ENCODE measurements at places on chromosomes 2 and 18. TPM values are rescaled to one million over a fixed set of nuclear protein-coding genes. Genes with fewer than 3 reads are reported as not detected.
A peak's percentile ranks its signal among the peaks of the same experiment; 100 is the strongest.

DNA sequence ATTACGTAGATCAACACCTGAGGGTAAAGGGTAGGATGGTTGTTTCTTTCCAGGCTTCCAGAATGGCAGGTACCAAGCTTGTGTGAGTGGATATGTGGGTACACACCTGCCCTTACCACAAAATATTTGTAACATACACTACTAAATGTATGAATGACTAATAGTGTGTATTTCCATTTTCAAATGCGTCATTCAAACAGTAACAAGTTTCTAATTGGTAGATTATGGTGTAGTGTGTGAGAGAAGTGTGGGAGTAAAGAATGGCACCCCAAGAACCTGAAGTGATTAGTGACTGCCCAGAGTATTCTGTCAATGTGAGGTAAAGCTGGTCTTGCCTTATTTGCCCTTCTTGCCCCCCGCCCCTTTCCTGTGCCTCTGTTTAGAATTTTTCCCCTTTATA lies 21.1 kb downstream of the AGPS start:
- no peak for DNase-seq

DNA sequence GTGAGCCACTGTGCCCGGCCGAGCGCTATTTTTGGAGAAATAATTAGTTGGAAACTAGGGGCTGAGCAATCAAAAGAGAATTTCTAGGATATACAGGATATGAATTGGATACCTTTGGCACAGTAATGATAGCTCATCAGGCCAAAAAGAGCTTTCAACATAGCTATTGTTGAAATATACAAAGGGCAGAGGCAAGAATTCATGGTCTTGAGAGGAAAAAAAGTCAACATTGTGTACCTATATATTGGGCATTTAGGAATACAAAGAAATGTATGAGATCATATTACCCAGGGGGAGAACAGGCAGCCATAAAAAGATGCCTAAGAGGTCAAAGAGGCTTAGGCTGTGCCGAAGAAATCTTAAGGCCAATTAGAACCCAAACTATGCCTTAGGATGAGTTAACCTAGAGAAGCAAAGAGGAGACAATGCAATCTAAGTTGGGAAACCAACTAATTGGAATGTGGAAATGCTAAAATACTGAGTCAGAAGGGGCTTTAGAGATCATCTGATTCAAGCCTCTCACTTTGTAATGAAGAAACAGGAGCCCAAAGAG lies 99.0 kb downstream of the RBBP8 start:
- DNase-seq: peak; percentile 52

DNA sequence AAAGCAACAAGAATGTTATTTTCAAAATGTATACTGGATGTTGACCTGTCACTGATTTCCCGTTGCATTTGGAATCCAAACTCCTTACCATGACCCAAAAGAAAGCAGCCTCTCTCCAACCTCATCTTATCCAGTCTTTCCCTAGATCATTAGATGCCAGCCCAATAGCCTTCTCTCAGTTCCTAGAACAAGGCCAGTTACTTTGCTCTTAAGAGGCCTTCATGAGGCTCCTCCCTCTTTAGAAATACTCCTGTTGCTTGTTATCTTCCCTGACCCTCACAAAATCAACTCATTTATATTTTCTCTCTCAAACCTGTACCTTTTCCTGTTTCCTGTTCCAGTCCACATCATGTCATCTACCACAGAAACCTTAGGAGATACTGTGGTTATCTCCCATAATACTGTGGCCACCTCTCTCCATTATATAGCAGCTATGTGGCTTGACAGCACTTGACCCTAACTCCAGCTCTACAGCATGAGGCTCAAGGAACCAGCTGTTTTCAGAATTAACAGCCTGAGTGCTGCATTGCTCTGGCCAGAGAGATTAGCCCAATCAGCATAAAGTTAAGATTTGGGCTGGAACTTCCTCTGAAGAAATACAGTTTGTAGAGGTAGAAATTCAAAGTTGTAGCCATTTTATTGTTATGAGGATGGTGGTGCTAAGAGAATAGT lies 22.8 kb downstream of the SRBD1 start:
- no peak for DNase-seq

DNA sequence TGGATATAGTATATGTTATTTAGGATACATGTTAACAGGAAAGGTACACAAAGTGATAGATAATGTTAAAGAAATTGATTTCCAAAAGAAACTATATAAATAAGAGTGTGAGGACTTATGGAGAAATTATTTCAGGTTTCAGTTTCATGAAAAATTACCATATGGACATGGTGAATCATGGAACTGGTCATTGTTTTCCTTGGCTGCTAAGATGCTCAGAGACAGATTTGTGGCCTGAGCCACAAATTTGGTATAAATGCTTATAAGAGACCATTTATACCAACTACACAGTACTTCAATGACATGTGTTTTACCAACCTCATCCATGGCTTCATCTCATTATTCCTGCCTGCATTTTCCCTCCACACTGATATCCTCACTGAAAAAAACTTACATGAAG lies 188.1 kb downstream of the FMNL2 start:
- DNase-seq: peak; percentile 62

DNA sequence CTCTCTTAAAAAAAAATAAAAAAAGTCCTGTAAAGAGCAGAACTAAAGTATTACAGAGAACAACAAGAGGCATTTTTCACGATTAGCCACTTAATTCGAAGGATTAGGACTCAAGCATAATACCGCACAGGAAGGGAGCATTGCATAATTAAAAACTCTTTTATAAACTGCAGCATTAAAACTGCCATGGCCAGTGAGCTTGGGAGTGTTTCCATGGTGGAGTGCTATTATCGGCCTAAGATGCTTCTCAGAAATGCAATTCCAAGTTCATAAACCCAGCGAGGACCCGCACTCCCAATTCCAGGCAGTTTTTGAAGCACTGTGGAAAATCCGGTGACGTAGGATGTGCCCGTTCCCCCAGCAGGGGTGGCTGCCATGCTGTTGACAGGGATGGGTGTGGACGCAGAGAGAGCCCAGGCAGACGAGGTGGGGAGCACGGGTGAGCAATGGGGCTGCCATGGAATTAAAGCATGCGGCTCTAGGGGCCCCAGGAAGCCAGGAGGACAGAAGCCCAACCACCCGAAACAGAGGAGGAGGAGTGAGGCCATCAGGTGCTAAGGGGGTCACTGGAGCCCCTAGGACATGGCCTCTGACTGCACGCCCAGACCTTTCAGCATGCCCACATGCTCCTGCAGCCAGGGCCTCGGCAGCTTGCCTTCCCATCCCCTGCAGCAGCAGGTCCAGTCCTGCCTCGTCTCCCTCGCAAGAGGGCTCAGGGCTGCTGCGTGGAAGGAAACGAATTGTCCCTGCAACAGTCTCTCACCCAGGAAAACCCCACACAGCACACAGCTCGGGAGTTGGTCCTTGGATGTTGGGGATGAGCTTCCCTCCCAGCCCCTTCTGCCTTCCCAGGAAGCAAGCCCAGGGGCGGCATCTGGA lies 233.4 kb downstream of the NDUFA10 start:
- DNase-seq: no peak

- no peak for DNase-seq
These were observed 133.7 kb upstream of the RASGRP3 start for GRCh38 chr2:33342705-33343104.

GRCh38 chr18:1840878-1841277 lies 730.4 kb downstream of the METTL4 start:
- no peak for DNase-seq

DNA sequence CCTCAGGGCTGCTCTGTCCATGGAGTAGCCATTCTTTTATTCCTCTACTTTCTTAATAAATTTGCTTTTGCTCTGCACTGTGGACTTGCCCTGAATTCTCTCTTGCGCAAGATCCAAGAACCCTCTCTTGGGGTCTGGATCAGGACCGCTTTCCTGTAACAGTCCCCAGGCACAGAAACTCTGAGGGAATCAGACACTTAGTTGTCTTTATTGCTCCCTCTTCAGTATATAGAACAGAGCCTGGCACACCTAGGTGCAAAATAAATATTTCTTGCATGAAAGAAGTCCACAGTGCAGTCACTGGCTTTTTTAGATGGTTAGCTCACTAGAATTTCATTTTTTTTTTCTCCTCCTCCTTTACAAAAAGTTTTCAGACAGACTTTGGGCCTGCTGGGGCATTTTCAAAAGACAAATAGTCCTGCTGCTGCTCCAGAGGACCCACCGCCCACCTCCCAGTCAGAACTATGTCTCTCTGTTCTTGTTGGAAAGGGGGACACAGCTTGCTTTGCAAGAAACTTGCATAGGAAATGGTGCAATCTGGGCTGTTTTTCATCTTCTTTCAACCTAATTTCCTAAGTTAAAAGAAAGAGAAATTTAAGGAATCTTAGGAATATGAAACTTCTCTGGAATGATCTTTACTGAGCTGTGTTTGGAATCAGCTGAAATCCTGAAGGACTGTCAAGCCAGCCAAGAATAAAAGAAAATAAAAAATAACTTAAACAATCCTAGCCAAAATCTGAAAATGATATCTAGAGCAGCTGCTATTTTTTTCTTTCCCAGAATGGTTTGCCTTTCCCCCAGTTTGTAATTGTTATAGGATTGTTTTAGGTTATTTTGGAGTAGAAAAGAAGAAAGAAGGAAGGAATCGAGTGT lies 31.7 kb upstream of the MAP4K3 start:
- no peak for DNase-seq

- no peak for DNase-seq
These were observed 184.8 kb upstream of the RAB12 start for GRCh38 chr18:8424481-8424880.

- DNase-seq: peak; percentile 97
These were observed 833.2 kb upstream of the CHAC2 start for GRCh38 chr2:52934323-52934898.

DNA sequence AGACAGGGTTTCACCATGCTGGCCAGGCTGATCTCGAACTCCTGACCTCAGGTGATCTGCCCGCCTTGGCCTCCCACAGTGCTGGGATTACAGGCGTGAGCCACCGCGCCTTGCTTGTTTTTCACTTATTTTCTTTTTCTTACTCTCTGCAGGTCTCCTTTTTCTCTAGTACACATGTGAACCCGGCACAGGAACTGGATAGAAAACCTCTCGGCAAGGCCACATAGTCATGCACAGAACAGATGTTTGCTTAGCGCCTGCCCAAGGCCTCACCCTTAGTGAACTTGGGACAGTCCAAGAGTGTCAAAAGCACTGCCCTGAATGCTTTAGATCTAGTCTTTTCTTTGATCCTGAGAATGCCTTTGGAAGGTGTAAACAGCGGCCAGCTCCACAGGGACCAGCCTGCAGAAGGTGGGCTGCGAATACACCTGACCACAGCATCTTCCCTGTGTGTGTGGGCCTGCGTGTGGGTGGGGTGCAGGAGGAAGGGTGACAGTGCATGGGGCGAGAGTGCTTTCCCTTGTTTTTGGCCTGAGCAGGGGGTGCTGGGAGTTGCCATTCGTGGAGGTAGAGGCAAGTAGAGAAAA lies 27.0 kb downstream of the IMPA2 start:
- no peak for DNase-seq

DNA sequence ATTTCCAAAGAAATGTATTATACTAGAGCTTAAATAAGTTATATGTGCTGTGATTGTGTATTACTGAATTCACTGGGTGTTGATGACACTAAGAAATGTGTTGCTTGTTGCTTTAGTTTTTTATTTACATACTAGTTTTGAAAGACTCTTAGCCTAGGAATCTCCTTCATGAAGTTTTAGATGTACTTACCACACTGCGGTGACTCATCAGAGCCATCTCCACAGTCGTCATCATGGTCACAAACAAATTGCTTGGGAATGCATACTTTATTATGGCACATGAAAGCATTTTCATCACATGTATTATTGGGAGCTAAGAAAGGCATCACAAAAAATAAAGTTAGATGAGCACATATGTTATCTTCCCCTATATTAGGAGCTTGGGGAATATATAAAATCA lies 1624.2 kb downstream of the LRP1B start:
- DNase-seq: peak; percentile 73

DNA sequence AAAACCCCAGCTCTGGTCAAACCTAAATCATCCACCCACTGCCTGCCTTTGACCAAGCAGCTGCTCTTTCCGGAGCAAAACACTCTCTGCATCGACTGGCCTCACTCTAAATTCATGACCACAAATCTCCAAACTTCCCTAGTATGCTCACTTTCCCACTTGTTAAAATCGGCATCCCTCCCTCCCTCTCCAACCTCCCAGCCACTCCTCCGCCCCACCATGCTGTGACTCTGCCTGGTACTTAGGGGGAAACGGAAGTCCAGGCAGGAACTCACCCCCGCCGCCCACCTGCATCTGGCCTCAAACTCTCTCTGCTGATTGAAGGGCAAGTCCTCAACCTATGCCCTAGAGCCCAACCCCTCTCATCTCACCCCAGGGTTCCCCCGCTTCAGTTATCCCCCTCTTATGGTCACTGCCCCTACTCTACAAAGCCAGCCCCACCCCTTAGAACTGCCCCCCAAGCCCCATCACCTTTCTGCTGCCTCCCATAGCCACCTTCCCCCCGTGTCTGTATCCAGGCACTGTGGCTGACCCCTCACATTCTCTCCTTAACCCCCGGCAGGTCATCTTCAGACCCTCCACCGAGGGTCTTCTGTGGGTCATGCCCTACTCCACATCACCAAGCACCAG lies 3.8 kb upstream of the ADRA2B start:
- DNase-seq: no peak

DNA sequence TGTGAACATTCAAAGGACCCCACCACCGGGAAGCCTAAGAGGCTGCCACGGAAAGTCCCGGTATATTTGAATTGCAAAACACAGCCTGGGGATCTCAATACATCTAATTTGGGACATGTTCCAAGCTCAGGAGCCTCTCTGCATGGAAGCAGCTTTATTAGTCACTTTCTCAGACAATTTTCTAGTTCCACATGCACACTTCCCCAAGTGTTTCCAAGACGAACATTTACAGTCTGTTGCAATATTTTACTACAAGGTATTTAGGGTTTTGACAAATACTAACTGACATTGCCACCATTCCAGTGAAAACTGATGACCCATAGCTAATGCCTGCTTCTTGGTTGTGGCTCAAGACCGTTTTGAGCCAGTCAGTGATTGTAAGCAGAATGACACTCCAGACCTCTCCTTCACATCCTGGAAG lies 145.3 kb downstream of the NCKAP5 start:
- DNase-seq: no peak

- no peak for DNase-seq
These were observed 147.9 kb downstream of the TNS1 start for GRCh38 chr2:217854684-217855420.

DNA sequence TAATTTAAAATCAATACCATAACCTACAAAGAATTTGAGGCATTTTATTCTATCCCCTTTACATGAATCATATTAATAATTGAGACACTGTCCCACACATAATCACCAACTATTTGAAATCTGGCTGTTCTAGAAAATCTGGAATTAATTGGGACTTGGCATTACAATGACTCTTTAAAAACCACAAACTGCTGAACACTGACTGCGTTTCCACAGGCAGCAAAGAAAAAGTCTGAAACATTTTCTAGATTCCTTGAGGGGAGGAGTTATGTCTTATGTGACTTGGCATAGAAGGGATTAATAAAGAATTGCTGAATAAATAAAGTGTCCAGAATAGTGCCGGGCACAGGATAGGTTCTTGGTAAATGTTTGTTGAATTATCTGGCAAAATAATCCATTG lies 61.4 kb downstream of the GPR39 start:
- no peak for DNase-seq

The MLPH gene
- 201 TPM for total RNA-seq

The LDLRAD4 gene
- not detected for total RNA-seq

The PKDCC gene
- total RNA-seq: 1.9 TPM

The DHX57 gene
- 16.6 TPM for total RNA-seq

The SPHKAP gene
- total RNA-seq: not detected

The ROCK1 gene
- 37.0 TPM for total RNA-seq

The LRP1B gene
- 0.06 TPM for total RNA-seq

The UBE2E3 gene
- total RNA-seq: 66.6 TPM

The RAMP1 gene
- total RNA-seq: 248 TPM

The LCT gene
- not detected for total RNA-seq
